CD8-positive, alpha-beta memory T cell (primary cell): ENCODE measurements at places on chromosomes 2 and 18. TPM values are rescaled to one million over a fixed set of nuclear protein-coding genes. Genes with fewer than 3 reads are reported as not detected.

DNA sequence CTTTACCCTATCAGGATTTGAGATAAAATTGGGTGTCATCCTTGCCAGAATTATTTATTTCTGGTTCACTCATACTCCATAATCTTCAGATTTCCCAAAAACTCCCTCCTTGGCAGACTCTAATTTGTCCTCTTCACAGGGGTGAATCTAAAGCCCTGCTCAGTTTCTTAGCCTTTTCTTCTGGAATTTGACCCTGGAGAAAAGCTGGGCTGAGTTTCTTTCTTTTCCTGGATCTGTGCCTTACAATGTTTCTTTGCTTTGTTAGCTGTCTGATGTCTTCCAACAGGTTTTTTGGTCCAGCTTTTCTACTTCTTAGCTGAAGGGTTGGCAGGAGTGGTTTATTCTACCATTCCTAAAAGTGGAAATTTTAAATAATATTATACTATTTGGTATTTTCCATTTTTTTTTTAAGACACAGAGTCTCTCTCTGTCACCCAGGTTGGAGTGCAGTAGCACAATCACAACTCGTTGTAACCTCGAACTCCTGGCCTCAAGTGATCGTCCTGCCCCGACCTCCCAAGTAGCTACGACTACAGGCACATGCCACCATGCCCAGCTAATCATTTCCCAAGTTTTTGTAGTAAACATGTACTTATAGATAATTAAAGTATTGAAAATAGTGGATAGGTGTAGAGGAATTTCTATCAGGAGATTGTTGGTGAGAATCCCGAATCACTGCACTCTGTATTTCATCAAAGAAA lies 138.4 kb upstream of the TWIST2 start:
- DNase-seq, result no peak

GRCh38 chr2:12730265-12730664 lies 13.5 kb downstream of the TRIB2 start:
- no peak for DNase-seq

- no peak for DNase-seq
Measured at GRCh38 chr18:37346048-37346447, 219.6 kb downstream of the CELF4 start.

- no peak for DNase-seq
Measured at GRCh38 chr2:241795021-241795999, 13.7 kb upstream of the NEU4 start.

GRCh38 chr2:214989187-214989586 lies 149.2 kb downstream of the ABCA12 start:
- DNase-seq, result no peak

Gene C1QL2
- not detected for total RNA-seq
